Stomach (tissue), 19 donors: ENCODE measurements at places on chromosomes 2 and 18.

GRCh38 chr2:181138816-181139215, 158.4 kb downstream of the UBE2E3 start:
- H3K4me3 ChIP-seq = no peak overlapping the region
- no peak for DNase-seq
- H3K27me3 ChIP-seq = no peaks in the 10 kb centered on the region
- no peaks in the 10 kb centered on the region for H3K4me1 ChIP-seq
- H3K36me3 ChIP-seq = no peaks in the 10 kb centered on the region

- H3K4me1 ChIP-seq = peaks cover 11% of the 10 kb centered on the region
- DNase-seq = peak; percentile 61
- no peak overlapping the region for H3K4me3 ChIP-seq
- H3K27me3 ChIP-seq = no peaks in the 10 kb centered on the region
Measured at GRCh38 chr2:18987592-18988073, 370.8 kb downstream of the OSR1 start.

DNA sequence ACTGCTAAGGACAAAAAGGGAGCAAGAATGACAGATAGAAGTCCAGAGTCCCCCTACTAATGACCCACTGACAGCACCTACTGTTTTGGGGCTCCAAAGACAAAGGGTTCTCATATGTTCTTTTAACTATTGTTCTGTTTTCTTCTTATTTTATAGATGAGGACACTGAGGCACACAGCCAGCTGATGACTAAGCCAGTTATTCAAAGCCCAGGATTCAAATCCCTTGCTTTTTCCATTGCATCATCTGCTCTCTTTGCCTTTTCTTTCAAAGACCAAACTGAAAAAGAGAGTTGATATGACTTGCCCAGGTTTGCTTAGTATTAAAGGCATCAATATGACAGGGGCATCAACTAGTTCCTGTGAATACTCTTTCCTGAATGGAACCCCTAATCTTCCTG, 299.8 kb downstream of the LRATD1 start:
- no peak overlapping the region for H3K27ac ChIP-seq
- no peaks in the 10 kb centered on the region for H3K4me1 ChIP-seq
- H3K36me3 ChIP-seq = no peaks in the 10 kb centered on the region
- no peak overlapping the region for H3K4me3 ChIP-seq
- H3K27me3 ChIP-seq = no peaks in the 10 kb centered on the region

- H3K27me3 ChIP-seq = no peaks in the 10 kb centered on the region
- H3K4me3 ChIP-seq = no peak overlapping the region
- H3K4me1 ChIP-seq = no peaks in the 10 kb centered on the region
- no peaks in the 10 kb centered on the region for H3K36me3 ChIP-seq
- H3K27ac ChIP-seq = no peak overlapping the region
- DNase-seq = no peak
Measured at GRCh38 chr2:199070322-199070949, 387.3 kb downstream of the SATB2 start.
